ENCODE measurements at places on chromosomes 13 and 19.

DNA sequence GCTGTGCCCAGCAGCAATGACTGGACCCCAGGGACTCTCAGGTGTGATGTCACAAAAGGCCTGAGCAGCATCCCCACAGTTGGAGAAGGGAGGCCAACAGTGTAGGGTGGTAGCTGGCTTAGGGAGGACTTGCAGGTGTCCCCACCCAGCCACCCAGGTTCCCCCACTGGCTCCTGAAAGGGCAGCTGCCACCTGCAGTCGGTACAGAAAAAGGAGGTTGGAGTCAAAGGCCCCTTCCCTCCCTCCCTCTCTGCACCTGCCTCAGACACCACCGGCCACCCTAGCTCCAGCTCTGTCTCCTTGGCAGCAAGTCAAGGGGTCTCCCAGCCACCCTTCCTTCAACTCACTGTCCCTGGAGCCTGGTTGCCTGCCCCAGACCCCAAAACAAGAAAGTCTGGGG is at the start of gene PCP2:
Gene PCP2 (minus strand): TSS at position 22 of the 400 bp plus-strand sequence. CDS start 262 bp downstream, outside the sequence.
- no peak within 1 kb of the TSS for H3K27ac ChIP-seq

DNA sequence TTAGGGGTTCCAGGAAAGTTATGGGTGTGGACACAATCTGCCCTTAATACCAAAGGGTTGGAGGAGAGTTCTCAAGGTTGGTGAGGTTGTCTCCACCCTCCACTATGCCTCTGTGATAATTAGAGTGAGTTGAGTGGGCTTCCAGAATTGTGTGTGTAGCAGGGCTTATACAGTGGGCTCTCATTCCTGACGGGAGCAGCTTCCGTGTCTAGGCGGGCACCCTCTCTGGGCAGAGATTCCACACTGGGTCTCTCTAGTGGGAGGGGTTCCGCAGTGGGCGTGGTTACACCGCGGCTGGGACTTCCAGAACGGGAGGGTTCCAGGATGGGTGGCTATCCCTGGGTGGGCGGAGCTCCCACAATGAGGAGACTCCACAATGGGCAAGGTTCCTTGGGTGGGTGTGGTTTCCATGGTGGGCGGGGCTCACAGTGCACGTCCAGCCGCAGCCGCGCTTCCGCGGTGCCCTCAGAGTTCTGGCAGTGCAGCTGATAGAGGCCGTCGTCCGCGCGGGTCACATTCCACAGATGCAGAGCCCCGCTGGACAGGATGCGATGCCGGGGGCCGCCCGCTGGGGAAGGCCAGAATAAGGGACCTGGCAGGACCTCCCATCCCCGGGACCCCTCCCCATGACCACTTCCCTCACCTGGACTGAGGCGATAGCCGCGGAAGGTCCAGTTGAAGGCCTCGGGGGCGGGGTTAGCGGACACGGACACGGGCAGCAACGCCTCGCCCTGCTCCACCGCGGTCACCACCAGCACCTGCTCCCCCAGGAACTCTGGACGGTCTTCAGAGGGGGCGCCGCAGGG is 8.4 kb downstream of the NPHS1 start:
- peaks cover 13% of the 10 kb centered on the region for H3K4me1 ChIP-seq
- no peak for DNase-seq
- H3K27me3 ChIP-seq: no peaks in the 10 kb centered on the region
- no peak overlapping the region for H3K4me3 ChIP-seq
- no peak overlapping the region for H3K27ac ChIP-seq

DNA sequence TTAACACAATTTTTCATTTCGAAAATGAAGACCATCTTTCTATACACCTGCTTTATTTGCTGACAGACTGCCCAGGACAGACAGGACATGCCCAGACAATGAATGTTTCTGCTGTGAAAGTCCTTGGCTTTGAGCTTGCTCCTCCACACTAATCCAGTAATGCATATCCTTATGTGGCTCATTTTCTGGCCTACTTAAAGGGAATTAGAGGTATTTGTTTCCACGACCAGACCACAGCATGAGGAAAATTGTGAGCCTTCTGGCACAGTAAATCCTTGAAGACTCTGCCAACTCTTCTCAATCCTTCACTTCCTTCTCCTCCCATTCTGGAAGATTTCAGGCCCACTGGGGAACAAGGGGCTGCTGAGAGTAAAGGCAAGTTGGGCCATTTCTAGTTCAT is 25.7 kb downstream of the CCDC70 start:
- no peaks in the 10 kb centered on the region for H3K36me3 ChIP-seq
- H3K27me3 ChIP-seq: no peaks in the 10 kb centered on the region
- no peak overlapping the region for H3K4me3 ChIP-seq
- no peak for DNase-seq

DNA sequence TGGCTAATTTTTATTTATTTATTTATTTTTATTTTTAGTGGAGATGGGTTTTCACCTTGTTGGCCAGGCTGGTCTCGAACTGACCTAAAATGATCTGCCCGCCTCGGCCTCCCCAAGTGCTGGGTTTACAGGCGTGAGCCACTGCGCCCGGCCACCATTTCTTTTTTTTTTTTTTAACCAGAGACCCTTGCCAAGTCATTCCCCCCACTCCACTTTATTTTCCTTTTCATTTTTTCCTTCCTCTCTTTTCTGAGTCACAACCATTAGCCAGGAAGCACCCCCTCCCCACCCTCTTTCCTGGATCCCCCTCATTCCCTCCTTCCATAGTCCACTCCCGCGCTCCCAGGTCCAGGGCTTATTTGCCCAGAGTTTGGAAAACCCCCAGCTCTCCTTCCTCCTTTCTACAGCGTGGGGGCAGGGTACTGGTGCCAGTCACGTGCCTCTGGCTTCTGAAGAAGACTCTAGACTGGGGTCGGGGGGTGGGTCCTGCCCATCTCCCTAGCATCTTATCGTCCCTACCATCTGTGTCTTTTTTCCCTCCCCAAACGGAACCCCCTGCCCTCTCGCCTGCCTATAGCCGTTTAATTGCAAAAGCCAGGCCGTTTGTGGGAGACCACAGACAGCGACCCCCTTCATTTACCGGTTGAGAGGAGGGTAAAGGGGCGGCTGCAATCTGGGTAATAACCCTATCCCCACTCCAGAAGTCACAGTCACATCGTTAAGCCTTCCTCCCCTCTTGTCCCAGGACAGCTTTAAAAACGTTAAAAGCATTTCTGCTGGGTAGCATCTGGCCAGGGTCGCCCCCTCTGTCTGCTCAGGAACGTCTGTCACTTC is 1.1 kb upstream of the CALR start:
- peaks cover 26% of the 10 kb centered on the region for H3K36me3 ChIP-seq
- no peak for DNase-seq
- H3K4me1 ChIP-seq: peaks cover 49% of the 10 kb centered on the region
- H3K4me3 ChIP-seq: peak overlapping the region; percentile 91
- no peaks in the 10 kb centered on the region for H3K27me3 ChIP-seq

DNA sequence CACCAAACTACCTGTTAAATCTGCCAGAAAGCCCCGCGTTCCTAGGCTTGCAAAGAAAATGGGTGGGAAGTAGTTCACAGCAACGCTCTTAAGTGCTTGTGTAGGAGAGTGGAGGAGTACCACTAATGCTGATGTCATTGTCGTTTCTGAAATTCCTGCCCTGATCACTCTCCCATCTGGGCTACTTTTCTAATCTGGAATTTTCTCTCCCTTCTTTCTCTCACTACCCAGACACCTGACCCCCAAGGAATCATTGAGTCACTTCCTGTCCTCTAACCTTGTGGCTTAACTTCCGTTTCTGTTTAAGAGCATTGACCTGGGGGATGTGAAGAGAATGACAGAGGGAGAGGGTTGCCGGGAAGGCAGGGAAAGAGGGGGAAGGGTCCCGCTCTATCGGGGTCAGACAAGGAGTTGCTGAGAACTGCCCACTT is 98.7 kb downstream of the STARD13 start:
- peak overlapping the region; percentile 33 for H3K27ac ChIP-seq
- no peaks in the 10 kb centered on the region for H3K27me3 ChIP-seq
- no peak overlapping the region for H3K4me3 ChIP-seq
- no peaks in the 10 kb centered on the region for H3K36me3 ChIP-seq

GRCh38 chr13:98083936-98084335 is 59.0 kb upstream of the FARP1 start:
- no peak for DNase-seq
- H3K4me3 ChIP-seq: no peak overlapping the region
- no peaks in the 10 kb centered on the region for H3K36me3 ChIP-seq
- no peaks in the 10 kb centered on the region for H3K27me3 ChIP-seq
- no peaks in the 10 kb centered on the region for H3K4me1 ChIP-seq

DNA sequence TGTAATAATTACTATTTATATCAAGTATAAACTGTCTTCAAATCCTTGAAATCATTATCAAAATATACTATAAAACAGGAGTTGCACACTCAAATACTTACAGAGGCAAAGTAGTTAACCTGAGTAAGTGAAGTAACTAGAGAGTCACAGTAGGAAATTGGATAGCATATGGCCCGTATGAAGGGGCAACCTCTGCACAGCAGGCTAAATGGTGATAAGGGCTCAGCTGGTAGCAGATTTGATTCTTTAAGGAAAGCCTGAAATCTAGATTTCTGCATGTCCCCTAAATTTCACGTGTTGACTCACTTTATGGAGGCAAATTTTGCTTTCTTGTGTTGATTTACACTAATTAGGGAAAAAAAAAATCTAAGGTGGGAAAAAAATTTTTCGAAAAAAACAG is 46.4 kb downstream of the STOML3 start:
- DNase-seq: no peak
- H3K4me1 ChIP-seq: no peaks in the 10 kb centered on the region

Measured in tibial artery (tissue), 4 donors.